ENCODE measurements at places on chromosomes 6 and 20.
A peak's percentile ranks its signal among the peaks of the same experiment; 100 is the strongest.

DNA sequence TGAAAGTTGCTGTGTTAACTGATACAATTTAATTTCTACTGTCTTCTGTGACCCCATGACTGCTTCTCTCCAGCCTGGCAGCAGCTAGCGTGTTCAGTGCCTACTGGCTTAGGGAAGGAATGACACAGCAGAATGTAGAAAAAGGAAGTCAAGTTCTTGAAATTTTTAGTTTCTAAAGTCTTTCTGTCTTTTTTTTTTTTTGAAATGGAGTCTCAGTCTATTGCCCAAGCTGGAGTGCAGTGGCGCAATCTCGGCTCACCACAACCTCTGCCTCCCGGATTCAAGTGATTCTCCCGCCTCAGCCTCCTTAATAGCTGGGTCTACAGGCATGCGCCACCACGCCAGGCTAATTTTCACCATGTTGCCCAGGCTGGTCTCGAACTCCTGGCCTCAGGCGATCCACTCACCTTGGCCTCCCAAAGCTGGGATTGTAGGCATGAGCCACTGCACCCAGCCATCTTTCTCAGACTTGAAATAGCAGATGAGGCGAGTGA is 39.3 kb downstream of the PCNA start:
- DNase-seq, result no peak

DNA sequence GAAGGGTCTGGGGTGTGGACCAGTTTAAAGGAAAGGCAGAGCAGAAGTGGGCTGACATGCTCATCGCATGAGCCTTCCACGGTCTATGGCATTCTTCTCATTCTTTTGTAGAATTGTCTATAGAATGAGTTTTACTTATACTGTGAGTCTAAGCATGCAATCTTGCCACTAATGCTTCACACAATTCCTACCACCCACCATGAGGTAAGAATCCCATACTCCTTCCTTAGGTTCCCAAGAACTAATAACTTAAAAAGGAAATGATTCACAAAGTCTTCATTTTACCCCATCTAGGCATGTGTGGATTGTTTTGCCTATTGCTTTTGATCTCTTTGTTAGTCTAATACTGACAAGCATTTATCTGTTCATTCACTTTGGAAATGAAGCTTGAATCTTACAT is 195.2 kb downstream of the LY86 start:
- DNase-seq, result no peak

- DNase-seq, result no peak
These were observed 537.2 kb downstream of the PKHD1 start for GRCh38 chr6:51550243-51550642.

GRCh38 chr6:14540810-14541540 is 423.4 kb downstream of the CD83 start:
- DNase-seq, result no peak

DNA sequence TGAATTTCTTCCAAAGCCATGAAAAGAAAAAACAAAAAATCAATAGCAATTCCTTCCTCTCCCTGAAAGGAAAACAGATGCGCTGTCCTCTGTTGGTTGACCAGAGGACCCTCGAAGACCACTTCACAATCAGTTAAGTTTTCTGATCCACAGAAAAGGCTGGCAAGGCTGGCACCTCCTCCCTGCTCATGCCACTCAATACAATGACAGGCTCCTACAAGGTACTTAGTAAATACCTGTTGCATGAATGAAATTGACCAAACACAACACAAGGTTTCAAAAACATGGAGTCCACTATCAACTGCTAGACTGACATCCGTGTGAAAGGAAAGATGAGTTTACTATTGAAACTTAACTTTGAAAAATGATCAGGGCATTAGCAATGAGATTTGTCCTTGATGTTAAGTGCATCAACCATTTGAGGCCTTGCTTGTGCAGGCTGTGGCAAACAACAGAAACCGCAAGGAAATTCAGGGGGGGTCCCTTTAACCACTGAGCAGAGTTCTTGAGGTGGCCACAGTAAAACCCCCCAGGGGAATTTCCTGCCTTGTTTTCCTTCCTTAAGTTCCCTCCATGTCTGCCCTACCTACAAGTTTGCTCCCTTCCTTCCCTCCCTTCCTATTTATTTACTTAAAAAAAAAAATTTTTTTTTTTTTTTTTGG is 27.9 kb upstream of the RTF2 start:
- DNase-seq, result peak; percentile 10

DNA sequence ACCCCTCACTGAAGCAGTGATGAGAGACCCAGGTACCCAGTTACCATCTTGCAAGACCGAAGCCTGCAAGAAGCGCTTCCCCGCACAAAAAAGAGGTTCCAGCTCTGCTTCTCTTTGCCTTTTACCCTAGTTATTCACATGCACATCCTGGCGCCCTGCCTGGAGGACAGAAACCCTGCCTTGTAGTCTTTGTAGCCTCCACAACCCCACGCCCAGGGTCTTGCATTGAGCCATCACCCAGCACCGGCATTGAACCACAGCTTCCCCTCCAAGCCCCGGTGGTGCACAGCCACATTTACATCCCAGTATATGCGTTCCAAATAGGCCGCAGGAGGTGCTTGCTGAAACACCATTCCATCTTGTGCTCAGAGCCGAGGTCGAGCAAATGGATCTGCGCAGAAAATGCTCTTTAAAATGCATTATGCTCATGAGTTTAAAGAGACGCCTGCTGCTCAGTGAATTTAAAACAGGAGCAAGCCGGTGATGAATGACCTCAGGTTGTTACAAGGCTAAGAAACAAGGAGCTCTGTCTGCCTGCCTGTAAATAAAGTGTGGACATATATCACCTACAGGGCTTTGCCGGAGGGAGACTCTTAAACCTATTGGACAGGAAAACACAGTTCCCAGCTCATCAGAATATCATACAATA is 61.7 kb downstream of the GNAS-AS1 start:
- DNase-seq, result no peak

- no peak for DNase-seq
These were observed 13.0 kb downstream of the GMDS start for GRCh38 chr6:2232445-2232844.

- DNase-seq, result no peak
These were observed 241.0 kb downstream of the DLL1 start for GRCh38 chr6:170049641-170050561.

GRCh38 chr6:144013486-144013909 is 5.4 kb upstream of the PLAGL1 start:
- DNase-seq, result peak; percentile 11

DNA sequence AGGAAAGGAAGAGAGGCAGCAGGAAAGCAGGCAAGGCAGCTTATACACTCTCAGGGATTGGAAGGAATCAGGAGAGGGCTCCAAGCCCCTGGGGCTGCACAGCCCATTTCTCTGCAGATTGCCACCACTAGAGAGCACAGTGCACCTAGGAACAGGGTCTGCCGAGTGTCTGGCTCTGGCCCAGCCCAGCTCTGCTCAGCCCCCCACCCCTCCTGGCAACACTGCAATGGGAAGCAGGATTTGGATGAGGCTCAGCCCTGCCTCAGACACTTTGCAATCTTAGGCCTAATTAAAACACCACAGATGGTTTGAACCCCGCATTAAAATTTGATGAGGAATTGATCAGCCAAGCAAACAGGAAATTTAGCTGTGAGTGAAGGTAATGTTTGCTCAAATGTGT is 252.7 kb downstream of the DHX35 start:
- no peak for DNase-seq

DNA sequence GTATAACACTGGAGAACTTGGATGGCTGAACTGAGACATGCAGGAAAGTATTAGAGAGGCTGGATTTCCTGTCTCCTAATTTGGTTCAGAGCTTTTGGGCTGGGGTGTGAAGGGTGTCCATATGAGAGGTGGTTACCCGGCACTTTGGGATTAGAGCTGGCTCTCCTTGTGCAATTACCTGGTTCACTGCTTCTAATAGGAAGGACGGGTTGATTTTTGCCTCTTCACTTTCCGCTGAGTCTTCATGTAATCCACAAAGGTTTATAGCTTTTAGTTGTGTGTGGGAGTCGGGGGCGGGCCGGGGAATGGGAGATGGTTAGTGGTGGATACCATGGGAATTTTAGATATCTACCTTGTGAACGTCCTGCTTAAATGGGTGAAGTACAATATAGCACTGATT is 151.5 kb downstream of the BTBD3 start:
- no peak for DNase-seq

DNA sequence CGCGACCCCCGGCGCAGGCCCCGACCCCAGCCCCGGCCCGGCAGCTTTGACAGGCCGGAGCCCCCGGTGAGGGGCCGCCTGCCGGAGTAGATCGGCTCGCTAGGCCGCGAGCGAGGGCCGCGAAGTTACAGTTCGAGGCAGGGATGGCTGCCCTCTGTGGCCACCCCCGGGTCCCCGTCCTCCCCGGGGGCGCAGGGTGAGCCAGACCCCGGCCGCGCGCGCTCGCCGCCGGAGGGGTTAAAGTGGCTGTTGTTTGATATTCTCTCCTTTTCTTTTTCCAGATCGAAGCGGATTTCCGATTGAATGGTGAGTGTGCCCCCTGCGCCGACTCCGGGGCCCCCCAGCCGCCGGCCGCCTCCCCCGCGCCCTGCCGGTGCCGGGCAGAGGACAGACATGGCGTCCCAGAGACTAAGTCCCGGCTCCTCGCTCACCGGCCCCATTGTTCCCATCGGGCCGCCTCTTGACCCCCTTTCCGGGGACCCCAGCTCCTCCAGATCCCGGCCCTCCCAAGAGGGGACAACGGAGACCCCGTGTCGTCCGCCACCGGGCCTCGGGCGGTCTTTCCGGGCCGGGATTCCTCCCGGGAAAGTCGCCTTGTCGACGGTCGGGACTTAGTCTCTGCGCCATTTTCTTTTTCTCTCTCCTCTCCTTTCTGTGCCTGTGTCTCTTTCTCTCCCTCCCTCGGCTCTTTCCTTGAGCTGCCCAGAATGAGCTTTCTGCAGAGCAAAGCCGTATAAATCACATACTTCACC is 704 bp downstream of the TOP1 start:
- DNase-seq, result no peak

- DNase-seq, result no peak
These were observed 109.3 kb upstream of the TAB2 start for GRCh38 chr6:149208134-149208601.
